Small intestine (tissue), 16 donors: ENCODE measurements at places on chromosomes 7 and 10. TPM values are rescaled to one million over a fixed set of nuclear protein-coding genes. Genes with fewer than 3 reads are reported as not detected.

AS3MT gene
- 3.1 TPM for polyA plus RNA-seq

CHAT gene
- 0.15 TPM for polyA plus RNA-seq

XRCC2 gene
- 5.9 TPM for polyA plus RNA-seq

DNA sequence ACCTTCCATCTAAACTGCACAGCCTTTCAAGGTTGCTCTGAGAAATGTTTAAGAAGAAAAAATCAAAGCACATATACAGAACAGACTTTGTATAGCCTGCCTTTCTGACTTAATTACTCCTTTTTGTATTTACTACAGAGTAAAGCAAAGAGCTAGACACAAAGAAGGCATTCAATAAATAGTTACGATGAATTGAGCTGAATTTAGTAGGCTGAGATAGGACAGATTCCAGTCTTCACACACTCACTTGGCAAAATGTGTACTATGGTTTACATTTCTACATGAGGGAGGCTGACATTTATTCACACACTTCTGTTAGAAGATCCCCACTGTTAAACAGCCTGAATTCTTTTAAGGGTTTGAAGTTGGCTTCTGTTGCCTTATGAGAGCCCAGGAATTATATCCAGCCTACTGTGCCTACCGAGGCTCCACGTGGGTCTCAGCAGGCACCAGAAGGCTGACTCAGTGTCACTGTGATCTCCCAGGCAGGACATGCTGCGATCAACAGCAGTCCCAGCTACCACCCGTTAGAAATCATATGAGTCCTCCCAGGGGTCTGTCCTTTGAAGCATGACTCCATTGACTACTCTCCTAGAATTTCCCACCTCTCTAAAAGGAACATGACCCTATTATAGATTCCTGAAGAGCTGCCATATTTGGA is 24.5 kb upstream of the SLC25A13 start:
- DNase-seq: no peak

- DNase-seq: no peak
Observed at GRCh38 chr7:49243521-49243920, 319.2 kb downstream of the CDC14C start.

GRCh38 chr10:69835875-69836730 is 34.4 kb downstream of the COL13A1 start:
- DNase-seq: peak; percentile 38

GIMAP4 gene
- 4.2 TPM for polyA plus RNA-seq

EPHB6 gene
- polyA plus RNA-seq: 6.5 TPM

- no peak for DNase-seq
Observed at GRCh38 chr7:38051311-38051710, 126.7 kb upstream of the STARD3NL start.
